ENCODE measurements at places on chromosomes 12 and 14. TPM values are rescaled to one million over a fixed set of nuclear protein-coding genes. Genes with fewer than 3 reads are reported as not detected.

Gene KCTD10
- total RNA-seq = 49.3 TPM

Gene ANHX
- not detected for total RNA-seq

Gene RASSF9
- total RNA-seq = 0.85 TPM

Gene RNASE1
- total RNA-seq = 0.96 TPM

Gene TDRD9
- total RNA-seq = 2.5 TPM

Gene ATP23
- total RNA-seq = 18.0 TPM

Gene TAPBPL
- 13.5 TPM for total RNA-seq

Gene WNT1
- total RNA-seq = not detected

Gene A2M
- 11.8 TPM for total RNA-seq

Gene FITM1
- total RNA-seq = not detected

Gene AMIGO2
- total RNA-seq = 30.3 TPM

Gene SERPINA5
- total RNA-seq = under 0.01 TPM

Gene LRIG3
- total RNA-seq = 18.3 TPM

Gene ARHGEF25
- total RNA-seq = 27.1 TPM

Gene PRIM1
- total RNA-seq = 20.3 TPM

Gene JKAMP
- total RNA-seq = 120 TPM

Gene FLRT2
- total RNA-seq = 1.7 TPM

Gene BCL11B
- not detected for total RNA-seq

Data from regular cardiac myocyte (primary cell).